ENCODE measurements at places on chromosomes 2 and 18.

DNA sequence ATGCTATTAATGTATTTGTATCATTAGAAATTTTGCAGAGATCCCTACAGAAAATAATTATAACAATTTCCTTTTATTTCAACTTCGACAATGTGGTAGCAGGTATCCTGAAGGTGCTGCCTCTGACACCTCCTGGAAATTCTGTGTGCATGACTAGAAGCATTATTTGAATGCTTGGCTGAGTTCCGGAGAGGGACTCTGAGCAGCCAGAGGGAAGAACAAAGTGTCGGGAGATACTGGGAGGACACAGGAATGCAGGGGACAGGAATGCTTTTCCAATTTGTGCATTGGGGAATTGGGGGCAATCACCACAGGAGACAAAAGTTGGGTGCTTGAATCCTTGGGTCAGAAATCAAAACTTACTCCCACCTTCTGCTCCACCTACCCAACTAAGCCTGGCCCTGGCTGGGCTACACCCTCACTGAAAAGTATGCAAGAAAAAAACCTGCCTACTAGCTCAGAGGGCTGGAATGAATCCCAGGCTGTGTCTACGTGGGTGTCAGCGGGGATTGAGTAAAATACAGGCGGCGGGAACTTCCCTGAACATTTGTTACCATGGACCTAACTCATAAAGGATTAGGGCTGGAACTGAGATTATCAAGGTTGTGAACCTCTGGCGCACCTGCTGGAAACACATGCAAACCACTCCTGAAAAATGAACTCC, 299.3 kb downstream of the SOX11 start:
- DNase-seq, result no peak

DNA sequence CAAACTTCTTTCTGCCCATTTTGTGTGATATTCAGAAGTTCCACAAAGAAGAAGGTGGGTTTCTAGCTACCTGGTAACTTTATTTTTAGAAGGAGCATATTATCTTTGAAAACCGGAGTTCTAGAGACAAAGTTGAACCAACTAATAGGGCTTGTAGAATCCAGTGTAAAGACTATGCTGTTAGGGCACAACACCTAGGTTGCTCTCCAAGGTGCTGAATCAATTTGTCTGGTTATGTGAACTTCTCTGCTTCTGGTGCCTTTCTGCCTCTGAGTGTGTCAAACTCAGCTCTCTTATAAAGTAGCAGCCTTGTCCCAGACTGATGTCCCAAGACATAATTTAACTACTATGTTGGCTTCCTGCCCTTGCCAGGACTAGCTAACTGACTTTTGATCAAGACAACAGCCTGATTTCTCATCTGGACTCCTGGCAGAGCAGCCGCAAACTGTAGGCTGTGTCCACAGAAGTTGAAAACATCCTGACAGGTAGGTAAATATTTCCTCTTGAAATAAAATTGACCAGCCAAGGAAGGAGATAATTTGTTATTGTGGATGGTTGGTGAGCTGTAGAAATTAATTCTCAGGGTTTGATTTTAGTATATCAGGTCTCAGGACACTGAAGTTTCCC, 119.4 kb downstream of the CYRIA start:
- no peak for DNase-seq

- no peak for DNase-seq
Measured at GRCh38 chr18:67183398-67183797, 333.1 kb downstream of the DSEL start.

DNA sequence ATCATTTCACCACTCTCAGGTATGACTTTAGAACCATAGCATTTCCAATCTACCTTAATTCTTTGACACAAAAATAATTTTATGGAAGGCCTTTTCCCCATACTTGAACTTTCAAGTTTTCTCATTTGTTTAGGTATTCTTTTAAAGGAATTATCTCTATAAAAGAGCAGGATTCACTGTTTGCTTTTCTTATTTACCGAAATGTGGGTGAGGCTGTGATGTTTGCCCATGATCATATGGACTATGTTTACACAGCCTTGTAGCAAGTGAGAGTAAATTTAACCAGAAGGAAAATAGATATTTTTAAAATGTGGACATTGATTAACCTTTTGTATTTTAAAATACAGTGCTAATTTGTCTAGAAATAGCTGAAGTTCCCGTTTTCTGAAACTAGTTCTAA, 26.3 kb downstream of the CAB39 start:
- DNase-seq, result no peak
